ENCODE measurements at places on chromosomes 16 and 17.

- DNase-seq, result no peak
These were observed 66.9 kb downstream of the PLXDC1 start for GRCh38 chr17:39084558-39084957.

DNA sequence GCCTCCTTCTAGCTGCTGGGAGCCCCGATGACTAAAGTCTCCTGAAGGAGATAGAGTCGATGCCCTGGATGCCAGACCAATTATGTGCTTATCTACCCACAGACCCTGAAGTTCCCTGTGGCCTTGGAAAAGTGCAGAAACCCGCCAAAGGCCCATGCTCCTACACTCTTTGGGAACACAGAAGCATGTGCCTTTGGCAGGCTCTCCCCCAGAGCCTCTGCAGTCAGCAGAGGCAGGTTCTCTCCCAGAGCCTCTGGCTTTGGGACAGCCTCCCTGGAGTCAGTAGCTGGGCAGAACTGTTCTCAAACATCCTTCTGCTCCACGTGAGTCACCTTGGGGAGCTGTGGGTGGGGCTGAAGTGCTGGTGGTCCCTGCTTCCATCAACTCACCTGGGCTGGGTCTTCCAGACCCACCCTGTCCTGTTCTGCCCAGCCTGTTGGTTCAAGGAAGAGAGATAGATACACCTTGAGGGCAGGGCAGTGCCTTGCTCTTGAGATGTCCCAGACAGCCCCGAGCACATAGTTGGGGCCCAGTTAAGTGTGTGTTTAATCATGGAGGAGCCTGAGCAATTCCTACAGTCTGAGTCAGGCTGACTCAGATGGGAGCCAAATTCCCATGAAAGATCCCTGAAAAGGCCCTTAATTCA lies 3.2 kb upstream of the CDK5RAP3 start:
- no peak for DNase-seq

DNA sequence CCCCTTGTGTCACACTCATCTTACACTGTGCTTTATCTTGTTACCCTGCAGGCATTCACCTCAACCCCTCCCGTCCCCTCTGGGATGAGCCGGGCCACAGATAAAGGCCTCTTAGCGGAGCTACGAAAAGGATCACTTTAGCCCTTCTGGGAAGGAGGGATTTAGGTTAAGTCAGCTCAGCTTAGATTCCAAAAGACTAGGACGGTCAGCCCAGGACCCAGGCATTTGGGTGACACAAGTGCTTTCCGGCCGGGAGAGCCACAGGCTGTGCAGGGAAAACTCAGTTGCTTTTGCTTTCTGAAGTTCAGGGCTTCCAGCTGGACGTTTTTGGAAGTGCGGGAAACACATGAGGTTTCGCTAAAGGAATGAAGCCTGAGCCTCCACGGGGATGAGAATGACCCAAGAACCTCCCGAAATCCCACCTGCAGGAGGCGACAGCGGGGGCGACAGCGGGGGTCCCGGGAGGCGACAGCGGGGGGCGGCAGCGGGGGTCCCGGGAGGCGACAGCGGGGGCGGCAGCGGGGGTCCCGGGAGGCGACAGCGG lies 11.6 kb upstream of the METRNL start:
- no peak for DNase-seq

DNA sequence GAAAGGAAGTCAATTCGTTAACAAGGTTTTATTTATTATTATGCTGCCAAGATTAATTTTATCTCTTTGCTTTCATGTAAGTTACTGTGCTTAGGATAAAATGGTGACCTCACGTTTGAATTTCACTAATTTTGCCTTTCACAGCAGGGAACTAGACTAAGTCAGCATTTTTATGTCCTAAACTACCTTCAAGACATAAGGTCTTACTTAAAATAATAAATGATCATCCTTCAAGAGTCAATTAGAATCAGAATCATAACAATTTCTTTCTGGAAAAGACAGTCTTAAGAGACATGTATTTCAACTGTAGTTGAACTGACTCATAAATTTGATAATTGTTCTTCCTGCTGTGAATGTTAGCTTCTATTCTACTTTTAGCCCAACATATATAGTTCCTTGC lies 893.8 kb downstream of the KCNJ2 start:
- no peak for DNase-seq

DNA sequence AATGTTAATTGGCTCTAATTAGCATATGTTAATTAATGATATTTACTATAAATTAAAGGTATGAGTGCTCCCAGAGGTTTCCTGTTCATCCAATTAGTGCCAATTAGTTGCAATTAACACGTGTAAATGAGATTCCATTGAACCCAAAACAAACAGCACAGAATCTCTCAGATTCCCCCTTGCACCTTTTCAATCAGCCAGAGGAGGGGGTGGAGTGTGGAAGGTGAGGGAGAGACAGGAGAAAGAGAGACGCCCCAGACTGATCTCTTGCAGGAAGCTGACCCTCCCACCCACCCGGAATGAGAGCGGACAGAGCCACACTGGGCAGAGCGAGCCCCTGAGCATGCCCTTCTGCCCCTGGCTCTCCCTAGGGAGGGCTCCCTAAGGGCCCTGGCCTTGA lies 24.1 kb upstream of the LHX1 start:
- no peak for DNase-seq

DNA sequence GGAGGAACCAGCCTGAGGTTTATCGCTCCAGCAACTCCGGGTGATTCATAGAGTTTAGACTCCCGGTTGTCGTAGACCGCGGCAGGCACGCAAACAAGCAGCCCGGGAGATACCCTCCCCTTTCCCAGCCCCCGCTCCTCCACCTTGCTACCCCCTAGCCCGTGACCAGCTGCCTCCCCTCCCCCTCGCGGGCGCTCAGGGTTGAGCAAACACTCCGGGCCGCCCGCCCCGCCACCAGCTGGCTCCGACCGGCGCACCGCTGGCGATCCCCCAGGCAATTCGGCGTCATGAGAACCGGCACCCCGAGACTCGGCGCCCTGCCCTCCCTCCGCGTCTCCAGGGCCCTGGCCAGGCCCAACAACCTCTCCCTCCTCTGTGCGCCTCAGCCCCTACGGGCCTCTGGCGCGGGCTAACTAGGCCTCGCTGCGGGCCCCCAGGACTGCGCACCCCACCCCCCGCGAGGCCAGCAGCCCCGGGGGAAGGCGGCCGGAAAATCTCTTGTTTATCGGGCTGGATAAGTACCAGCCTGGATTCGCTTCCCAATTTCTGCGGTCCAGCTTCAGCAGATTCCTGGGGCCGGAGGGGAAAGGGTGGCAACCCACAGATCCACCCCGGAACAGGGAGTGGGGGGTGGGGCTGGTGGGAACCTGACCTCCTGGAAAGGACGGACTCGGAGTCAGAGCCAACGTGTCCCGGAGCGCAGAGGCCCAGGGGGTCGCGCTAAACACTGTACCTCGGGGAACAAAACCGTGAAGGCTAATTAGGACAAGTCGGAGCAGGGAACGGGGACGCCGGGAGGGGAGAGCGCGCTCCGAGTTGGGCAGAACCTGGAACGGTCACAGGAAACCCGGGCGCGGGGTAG lies 951 bp upstream of the GPRC5C start:
- DNase-seq, result peak; percentile 62

DNA sequence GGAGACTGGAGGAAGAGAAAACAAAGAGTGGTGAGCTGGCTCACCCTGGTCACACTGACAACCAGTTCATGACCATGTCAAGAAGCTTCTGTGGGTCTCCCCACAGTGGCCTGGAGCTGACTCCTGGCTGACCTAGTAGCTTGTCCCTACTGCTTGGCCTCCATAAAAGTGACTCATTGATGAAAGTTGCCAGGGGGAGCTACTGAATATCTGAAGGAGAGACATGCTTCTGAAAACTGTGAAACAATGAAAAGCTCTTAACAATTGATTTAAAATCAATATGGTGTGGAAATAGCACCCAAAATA lies 22.0 kb downstream of the SMPD3 start:
- DNase-seq, result no peak

GRCh38 chr16:85602402-85603202 lies 10.5 kb upstream of the GSE1 start:
- DNase-seq, result no peak

- no peak for DNase-seq
These were observed 466.5 kb upstream of the MAF start for GRCh38 chr16:80066805-80067580.

- no peak for DNase-seq
These were observed 514 bp downstream of the UBFD1 start for GRCh38 chr16:23557779-23558702.

DNA sequence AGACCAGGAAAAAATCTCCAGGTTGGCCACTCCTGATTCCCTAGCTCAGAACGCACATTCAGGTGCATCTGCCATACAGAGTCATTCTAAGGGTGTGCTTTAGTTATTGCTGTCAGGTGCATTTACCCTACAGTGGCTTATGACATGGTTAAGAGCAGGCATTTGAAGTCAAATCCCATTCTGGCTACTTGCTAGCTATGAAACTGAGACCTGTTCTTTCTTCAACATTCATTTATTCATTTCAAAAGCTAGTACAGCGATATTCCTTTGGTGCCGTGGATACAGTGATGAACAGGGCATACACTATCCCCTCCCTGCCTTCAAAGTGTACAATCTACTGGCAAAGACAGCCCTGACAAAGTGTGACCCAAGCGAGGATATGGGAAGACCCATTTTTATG lies 508.3 kb downstream of the NPIPA7 start:
- no peak for DNase-seq

- no peak for DNase-seq
These were observed 19.1 kb upstream of the COPRS start for GRCh38 chr17:31877911-31878702.

DNA sequence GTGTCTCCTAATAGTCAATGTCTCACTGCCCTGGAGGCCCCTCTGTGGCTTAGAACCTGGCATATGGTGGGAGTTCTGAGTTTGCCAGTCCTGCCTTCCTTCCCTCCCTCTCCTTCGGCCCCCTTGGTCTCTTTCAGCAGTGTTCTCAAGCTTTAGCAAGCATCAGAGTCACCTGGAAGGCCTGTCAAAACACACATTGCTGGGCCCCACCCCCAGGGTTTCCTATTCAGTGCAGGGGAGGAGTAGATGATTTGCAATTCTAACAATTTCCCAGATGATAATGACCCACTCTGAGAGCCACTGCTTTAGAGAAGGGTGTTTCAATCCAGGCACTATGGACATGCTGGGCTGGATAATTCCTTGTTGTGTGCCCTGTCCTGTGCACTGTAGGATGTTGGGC lies 26.4 kb upstream of the TMEM220 start:
- DNase-seq, result no peak

All from nucleus accumbens (tissue), 56 donors.